RWPE1 (cell line): ENCODE measurements at places on chromosomes 11 and 22.

DNA sequence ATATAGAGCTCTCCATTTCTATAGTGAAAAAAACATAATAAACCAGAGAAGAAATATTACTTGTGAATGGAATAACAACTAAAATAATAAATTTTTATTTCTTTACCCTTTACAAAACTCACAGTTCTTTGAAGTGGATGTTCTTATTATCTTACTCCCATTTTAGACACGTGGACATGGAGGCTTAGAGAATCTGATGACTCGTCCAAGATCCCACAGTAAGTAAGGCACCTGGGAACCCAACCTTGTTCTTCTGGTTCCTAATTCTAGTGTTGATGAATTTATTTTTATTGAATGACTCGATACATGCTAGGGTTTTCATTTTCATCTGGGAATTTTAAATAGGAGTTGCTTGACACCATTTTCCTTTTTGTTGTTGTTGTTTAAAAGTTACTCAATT, 1.8 kb downstream of the BPIFC start:
- no peak for DNase-seq

DNA sequence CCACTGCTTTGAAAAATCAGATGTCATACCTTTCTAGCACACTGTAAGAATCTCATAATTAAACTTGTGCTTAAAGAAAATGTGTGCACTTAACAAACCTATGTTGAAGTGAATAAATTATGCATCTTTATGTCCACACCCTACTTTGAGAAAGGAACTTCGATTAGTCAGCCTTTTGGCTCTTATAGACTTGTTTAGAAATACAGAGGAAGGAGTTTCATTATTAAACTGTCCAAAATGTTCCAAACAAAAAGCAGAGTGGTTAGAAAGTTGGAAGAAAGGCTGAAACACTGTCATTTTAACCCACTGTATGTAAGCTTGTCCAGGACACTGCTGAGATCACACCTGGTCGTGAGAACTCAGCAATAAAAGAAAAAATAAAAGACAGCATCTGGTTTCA, 863.2 kb upstream of the CHORDC1 start:
- no peak for DNase-seq

DNA sequence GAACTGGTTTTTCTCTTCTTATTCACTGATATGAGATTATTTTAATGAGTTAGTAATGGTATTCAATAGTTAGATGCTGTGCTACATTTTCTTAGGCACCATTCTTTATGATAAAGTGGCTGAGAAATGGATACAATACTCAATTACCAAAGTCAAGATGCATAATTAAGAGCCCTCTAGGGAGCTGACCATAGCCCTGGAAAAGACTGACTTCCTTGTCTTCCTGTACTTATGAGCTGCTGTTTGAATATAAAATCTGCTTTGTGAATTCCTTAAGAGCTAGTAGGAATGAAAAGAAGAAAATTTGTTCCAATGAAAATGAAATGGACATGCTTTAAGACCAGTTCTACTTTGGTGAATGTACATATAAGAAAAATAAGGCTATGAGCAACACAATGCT, 452.3 kb downstream of the KCNA4 start:
- no peak for DNase-seq

DNA sequence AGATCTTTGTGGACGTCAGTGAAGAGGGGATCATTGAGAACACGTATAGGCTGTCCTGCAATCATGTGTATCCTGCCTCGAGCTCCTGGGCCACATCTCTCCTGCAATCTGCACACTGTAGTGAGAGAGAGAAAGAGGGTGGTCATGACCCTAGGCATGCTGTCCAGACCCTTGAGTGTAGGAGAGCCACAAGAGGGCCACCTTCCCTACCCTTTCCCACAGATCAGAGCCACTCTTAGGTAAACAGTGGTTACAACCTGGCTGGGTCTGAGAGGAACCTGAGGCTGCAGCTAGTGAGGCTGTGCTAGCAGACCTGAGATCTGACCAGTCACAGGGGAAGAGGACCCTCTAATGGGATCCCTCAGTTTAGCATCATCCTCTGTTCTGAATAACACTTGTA, 3.9 kb upstream of the IL18BP start:
- no peak for DNase-seq

- DNase-seq: no peak
Measured at GRCh38 chr22:25143156-25144076, 56.2 kb upstream of the CRYBB3 start.

- no peak for DNase-seq
Measured at GRCh38 chr11:15558513-15559181, 443.9 kb downstream of the INSC start.

GRCh38 chr22:22248878-22249277, 4.3 kb downstream of the VPREB1 start:
- no peak for DNase-seq

DNA sequence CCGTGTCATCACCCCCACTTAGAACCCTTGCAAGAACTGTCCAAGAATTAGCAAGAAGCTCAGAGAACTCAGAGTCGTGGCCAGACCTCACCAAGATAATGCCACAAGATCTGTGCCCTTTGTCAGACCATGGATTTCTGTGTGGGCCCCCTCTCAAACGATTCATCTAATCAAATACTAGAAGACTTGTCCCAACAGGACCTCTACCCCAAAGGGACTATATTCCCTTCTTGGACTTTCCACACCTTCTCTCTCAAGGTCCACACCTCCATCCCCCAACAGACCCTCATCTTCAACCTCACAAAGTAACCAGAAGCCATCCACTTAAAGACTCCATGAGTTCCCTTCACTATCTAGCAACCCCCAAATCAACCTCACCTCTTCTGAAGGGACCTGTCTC, 2.8 kb downstream of the POLR3H start:
- DNase-seq: no peak
